ENCODE measurements at places on chromosomes 3 and 15.

GRCh38 chr3:112967828-112968227, 7.1 kb downstream of the CD200R1 start:
- no peak for DNase-seq

DNA sequence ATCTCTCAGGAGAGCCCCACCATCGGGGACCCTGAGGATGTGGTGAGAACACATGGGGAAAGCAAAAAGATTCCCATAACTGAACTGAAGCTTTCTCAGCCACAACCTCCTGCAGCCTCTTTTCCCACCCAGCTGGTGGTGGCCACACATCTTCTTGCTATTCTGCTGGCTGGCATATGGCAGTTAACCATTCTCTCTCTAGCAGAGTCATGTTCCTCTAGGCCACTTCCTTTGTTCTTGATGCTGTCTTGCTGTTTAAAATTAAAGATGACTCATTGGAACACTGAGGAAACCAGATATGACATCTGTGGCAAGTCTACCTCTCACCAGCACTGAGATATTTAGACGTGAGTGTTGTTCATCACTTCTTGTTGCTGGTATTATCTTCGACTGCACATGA, 180.3 kb upstream of the ROBO2 start:
- no peak for DNase-seq

DNA sequence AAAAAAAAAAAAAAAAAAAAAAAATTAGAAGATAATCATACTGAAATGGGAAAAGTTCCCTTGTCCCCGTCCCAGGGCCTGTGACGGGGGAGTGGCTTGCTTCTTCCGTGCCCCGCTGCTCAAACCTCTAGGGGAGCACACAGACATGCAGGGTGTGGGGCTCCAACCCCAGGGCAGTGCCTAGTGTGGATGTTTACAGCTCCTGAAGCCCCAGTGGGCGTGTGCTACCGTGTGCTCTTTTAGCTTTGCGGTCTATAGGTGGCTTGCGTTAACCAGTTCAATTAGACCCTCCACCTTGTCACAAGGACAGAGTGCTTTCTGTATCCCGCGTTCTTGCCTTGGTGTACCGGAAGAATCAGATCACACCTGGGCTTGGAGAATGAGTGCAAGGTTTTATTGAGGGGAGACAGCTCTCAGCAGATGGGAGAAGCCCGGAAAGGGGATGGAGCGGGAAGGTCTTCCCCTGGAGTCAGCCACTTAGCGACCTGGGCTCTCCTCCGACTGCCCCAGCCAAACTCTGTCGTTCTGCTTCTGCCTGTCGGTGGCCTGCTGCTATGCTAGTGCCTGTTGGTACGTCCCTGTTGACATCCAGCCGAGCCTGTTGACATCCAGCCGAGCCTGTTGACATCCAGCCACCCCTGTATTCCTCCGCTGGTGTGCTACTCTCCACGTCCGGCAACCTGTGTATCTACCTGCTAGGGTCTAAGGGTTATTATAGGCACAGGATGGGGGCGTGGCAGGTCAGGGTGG, 569.8 kb downstream of the VGLL3 start:
- no peak for DNase-seq

GRCh38 chr3:171950373-171950772, 89.0 kb upstream of the FNDC3B start:
- peak; percentile 42 for DNase-seq

- no peak for DNase-seq
Measured at GRCh38 chr3:54621184-54621583, 306.7 kb downstream of the LRTM1 start.

- no peak for DNase-seq
Measured at GRCh38 chr3:50423543-50423942, 64.2 kb upstream of the TMEM115 start.

DNA sequence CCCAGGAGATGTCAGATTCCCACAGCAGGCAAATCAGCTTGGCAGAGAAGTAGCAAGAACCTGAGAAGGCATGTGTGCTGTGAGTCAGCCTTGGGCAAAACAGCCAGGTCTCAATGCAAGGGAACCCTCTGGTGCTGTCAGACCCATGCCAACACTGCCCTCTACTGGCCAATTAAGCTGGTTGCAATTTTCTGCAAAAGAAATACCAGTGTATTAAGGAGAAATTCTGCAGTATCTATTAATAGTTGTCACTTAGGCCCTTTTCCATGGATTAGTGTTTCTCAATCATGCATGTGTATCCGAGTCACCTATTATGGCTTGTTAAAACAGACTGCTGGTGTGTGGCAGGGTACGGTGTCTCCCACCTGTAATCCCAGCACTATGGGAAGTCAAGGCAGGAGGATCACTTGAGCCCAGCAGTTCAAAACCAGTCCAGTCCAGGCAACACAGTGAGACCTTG, 26.2 kb downstream of the MAP4 start:
- peak; percentile 78 for DNase-seq

DNA sequence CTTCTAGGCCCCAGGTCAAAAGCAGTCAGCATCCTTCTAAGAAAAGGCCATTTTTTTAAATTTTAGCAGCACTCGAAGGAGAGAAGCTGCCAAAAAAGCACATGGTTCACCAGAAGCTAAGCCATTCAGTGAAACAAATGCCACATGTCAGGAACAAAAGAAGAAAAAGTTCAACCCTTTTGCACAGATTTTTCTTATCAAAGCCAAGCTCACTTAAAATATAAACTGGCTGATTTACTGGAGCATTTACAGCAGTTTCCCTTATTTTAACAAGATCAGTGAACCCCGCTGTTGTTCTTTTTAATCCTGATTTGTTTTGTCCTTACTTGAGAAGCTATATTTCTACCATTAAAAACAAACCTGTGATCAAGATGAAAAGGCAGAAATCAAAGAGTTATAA, 46.5 kb upstream of the SYNPR start:
- no peak for DNase-seq

DNA sequence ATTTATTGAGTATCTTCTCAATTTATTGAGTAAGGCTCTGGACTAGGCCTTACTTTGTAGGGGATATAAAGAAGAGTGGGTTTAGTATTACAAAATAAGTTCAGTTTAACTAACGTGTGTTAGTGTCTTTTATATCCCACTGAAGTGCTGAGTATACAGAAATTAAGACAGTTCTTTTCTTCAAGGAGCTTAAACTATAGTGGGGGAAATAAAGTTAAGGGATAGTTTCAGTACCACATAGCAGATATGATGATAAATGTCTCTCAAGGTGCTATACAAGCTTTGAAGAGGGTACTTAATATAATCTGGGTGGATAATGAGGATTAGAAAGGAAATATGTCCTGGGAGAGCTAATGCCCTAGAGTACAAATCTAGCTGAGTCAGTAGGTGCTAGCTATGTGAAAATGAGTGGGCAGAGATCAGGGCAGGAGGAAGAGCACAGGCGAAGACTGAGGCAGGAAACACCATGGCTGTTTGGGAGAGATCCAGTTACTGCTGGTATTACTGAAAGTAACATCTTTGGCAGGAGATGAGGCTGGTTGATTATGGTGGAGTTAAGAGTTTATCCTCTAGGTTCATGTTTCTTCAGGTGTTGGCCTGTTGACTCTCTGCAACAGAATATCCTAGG, 46.0 kb downstream of the TEX9 start:
- DNase-seq = no peak

DNA sequence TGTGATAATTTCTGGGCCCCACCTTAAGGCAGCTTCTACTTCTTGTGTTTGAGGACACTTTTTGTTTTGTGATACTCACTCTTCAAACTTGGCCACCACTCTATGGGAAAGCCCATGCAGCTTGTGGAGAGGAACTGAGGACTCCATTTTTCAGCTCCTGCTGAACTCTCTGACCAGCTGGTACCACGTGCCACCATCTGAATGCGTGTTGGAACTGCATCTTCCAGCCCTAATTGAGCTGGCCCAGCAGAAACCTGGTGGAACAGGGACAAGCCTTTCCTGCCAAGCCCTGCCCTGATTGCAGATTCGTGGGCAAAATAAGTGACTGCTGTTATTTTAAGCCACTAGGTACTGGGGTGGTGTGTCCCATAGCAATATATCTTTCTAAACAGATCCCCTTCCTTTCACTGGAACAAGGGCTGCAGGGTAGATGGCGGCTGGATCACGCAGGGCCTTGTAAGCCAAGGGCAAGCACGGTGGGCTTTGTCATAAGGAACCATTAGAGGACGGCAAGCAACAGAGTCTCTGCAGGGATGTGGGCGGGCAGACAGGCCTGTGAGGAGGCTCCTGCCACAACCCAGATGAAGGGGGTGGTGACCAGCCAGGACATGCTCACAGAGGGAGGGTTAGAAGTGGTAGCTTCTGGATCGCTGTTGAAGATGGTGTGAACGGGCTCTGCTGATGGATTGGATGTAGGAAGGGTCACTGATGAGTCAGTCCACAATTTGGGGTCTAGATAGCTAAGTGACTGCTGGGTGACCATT, 9.5 kb downstream of the H1-8 start:
- DNase-seq = no peak

DNA sequence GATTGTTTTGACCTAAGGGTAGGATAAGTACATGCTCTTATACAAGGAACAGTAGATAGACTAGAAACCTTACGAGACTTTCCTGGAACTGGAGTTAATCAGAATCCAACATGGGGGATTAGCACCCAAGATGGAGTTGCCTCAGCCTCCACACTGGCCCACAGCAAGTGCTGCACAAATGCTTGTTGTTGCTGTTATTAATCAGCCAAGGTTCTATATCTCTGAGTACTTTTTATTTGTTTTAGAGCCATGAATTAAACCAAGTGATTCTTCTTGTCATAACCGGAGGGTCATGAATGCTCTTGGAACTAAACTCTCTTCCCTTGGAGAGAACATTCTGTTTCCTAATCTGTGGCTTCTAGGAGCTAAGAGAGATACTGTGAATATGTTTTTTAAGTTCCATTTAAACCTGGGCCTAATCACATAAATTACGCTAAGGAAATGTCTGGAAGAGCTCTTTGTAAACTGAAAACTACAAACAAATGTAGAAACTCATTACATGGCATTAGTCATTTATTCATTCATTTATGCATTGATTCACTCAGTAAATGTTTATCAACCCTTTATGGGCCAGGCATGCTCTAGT, 5.7 kb upstream of the IL16 start:
- no peak for DNase-seq

- DNase-seq = no peak
Measured at GRCh38 chr3:89058371-89058770, 49.0 kb upstream of the EPHA3 start.

DNA sequence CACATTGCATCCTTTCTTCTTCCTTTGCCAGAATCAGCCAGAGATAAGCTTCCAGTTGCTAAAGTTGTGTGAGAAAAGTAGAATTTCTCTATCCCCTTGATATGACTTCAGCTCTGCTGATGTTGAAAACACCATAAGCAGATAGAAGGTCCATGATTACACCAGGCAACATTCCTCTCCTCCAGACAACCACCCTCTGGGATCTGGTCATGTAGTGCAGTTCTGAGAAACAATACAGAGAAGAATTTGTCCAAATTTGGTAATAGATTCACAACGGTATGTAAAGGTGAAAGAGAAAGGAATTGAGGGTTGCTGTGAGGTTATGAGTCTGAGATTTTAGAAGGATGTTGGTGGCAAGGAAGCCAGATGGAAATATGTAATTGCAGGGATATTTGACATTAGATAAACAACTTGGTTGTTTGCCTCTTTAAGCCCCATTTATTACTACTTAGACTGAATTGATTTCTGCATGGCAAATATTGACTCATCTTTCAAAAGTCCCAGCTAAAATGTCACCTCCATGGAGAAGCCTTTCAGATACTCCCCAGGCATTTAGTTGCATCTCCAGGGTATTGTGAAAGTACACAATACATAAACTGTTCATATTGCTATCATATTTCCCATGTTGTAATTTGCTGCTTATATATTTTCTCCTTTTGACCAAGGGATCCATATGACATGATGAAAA, 134.9 kb downstream of the GAP43 start:
- DNase-seq = no peak

GRCh38 chr3:107630779-107631178, 108.0 kb downstream of the BBX start:
- DNase-seq = no peak

- no peak for DNase-seq
Measured at GRCh38 chr3:15345066-15345607, 12.8 kb upstream of the SH3BP5 start.

GRCh38 chr3:117490716-117491115, 781.1 kb downstream of the TUSC7 start:
- DNase-seq = no peak

Measured in NT2/D1 (cell line).